ENCODE measurements at places on chromosomes 11 and 22.

GRCh38 chr11:36465449-36466163, 44.5 kb downstream of the TRAF6 start:
- no peak for DNase-seq

DNA sequence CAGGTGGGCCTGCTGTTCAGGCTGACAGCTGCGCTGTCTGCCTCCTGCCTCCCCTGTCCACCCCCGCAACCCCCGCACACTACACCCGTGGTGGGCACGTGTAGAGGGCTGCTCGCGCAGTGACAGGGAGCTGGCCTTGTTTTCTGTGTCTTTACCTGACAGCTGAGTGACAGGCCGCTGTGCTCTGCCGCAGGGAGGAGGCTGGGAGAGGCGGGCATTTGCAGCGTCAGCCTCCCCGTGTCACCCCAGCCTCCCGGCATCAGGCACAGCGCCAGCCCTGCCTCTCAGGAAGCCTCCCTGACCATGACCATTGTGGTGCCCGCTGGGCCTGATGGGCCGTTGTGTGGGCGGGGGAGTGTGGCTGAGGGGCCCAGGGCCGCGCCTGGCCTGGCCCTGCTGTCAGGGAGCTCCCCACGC, 32.0 kb upstream of the RELT start:
- no peak for DNase-seq

DNA sequence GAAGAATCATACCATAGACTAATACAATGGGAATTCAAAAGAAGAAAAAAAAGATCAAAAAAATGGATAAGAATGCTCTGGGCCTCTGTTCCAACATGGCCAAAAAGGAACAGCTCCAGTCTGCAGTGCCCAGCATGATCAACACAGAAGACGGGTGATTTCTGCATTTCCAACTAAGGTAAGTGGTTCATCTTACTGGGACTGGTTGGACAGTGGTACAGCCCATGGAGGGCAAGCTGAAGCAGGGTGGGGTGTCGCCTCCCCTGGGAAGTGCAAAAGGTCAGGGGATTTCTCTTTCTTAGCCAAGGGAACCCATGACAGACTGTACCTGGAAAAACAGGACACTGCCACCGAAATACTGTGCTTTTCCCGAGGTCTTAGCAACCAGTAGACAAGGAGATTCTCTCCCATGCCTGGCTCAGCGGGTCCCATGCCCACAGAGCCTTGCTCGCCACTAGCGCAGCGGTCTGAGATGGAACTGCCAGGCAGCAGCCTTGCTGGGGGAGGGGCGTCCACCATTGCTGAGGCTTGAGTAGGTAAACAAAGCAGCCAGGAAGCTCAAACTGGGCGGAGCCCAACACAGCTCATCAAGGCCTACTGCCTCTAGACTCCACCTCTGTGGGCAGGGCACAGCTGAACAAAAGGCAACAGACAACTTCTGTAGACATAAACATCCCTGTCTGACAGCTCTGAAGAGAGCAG, 428.4 kb downstream of the MN1 start:
- DNase-seq: no peak

- peak; percentile 78 for DNase-seq
Observed at GRCh38 chr11:126284829-126285228, 1.9 kb downstream of the TIRAP start.

GRCh38 chr11:117606790-117607189, 190.2 kb downstream of the DSCAML1 start:
- DNase-seq: no peak

DNA sequence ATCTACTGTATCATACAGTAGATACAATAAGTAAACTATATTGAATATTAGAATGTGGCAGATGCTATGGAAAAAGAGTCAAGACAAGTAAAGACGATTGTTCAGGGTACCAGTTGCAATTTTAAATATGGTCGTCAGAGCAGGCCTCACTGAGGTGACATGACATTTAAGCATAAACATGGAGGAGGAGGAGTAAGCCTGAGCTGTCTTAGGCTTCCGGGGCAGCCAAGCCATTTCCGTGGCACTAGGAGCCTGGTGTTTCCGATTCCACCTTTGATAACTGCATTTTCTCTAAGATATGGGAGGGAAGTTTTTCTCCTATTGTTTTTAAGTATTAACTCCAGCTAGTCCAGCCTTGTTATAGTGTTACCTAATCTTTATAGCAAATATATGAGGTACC, 14.5 kb downstream of the PIK3IP1 start:
- DNase-seq: no peak

DNA sequence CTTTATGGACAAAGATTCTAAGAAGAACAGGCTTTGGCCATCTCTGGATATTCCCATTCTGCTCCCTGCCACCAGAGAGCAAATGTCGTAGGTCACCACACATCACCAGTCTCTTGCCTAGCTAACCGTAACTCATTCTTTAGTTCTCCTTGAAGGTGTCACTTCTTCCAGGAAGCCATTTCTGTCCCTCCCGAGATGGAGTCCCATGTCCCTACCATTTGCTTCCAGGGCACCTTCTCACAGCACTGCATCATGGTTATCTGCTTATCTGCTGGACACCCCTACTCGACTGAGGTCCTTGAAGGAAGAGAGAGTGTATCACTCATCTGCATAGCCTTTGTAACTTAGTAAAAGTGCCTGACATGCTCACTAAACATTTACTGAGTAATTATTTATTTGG, 47.6 kb downstream of the FAM83F start:
- DNase-seq: no peak

DNA sequence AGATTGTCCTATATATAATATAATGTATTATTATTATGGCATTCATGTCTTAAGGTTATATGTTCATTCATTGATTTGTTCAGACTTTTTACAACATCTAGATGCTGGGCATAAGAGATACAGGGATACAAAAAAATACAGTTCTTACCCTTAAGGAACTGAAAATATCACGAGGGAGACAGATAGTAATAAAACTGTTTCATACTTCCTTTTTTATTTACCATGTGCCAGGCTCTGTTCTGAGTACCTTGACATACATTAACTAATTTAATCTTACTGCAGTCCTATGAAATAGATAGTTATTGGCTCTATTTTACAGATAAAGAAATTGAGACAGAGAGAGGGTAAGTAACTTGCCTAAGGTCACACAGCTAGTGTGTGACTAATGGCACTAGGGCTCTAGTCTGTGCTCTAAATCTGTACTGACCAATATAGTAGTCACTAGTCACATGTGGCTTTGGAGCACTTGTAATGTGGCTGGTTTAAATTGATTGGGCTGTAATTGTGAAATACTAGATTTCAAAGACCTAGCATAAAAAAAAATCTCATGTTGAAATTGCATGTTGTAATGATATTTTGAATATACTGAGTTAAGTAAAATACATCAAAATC, 21.3 kb downstream of the TRIM44 start:
- no peak for DNase-seq

DNA sequence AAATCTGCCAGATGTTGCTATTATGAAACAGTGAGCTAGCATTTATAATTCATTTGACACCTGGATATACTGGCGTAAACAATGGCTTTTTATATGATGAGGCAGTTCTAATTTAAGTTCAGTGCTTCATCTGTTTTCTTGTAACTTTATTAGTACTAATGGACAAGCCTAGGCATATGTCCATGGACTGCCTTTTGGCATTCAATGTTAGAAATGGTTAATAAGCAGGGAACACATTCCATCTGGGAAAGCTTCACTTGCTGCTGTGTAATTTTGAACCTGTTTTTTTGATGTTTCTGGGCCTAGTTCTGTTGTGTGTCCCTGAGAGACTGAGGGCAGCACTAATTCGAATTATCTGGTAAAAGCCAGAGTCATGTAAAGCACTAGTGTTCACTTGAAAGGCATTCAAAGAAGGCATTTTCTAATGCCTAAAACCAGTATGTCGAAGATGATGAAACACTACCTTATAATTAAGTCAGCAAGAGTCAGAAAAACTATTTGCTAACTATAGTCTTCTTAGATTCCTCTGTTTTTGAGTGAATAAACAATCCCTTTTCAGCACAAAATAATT, 138.5 kb downstream of the SWAP70 start:
- peak; percentile 98 for DNase-seq

- DNase-seq: no peak
Observed at GRCh38 chr22:43449205-43449830, 37.5 kb downstream of the MPPED1 start.

GRCh38 chr11:12625438-12626071, 48.7 kb upstream of the TEAD1 start:
- DNase-seq: peak; percentile 23

DNA sequence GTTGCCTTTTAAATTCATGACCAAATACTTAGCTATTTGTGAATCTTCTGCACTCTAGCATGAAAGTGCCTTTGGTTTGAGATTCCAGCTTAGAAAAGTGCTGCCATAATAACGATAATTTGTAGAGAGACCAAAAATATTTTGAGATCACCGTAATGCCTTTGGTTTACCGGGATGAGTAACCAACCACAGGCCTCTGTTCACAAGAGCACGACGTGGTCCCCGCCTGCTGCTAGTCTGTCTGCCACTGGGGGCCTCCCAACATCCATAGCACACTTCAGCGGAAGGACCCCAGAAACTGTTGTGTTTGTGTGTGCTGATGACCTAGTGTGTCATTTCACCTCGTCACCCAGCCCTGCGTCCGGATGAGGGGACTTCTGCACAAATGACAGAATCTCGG, 67.0 kb upstream of the RASSF10 start:
- DNase-seq: no peak

DNA sequence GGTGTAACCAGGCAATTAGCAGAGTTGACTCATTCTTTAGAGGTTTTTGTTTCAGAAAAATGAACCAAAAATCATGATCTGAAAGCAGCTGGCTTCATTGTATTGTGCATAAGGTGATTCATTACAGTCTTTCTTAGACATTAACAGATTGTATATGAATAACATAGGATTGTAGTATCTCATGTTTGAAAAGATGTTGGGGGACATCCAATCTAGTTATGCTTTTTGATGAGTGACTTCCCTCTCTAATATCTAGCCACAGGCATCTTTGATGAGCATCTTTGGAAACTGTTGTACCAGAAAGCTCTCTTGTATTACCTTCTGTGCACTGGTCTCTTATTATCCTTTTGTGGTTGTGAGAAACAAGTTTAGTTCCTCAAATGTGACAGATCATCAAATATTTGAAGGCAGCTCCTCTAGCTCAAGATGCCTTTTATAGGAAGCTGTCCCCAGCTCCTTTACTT, 8.3 kb downstream of the GRK3 start:
- DNase-seq: no peak

DNA sequence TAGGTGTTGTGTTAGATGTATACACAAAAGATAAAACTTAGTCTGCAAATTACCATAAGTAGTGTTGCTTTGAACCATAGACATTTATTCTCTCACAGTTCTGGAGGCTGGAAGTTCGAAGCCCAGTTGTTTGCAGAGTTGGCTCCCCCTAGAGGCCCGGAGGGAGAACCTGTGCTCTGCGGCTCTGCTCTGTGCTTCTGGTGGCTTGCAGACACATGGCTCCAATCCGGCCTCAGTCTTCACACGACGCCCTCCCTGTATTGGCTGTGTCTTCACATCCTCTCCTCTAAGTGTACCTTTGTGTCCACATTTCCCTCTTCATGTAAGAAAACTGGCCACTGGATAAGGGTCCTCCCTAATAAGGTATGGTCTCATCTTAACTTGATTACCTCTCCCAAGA, 128.4 kb downstream of the OPCML start:
- DNase-seq: no peak

DNA sequence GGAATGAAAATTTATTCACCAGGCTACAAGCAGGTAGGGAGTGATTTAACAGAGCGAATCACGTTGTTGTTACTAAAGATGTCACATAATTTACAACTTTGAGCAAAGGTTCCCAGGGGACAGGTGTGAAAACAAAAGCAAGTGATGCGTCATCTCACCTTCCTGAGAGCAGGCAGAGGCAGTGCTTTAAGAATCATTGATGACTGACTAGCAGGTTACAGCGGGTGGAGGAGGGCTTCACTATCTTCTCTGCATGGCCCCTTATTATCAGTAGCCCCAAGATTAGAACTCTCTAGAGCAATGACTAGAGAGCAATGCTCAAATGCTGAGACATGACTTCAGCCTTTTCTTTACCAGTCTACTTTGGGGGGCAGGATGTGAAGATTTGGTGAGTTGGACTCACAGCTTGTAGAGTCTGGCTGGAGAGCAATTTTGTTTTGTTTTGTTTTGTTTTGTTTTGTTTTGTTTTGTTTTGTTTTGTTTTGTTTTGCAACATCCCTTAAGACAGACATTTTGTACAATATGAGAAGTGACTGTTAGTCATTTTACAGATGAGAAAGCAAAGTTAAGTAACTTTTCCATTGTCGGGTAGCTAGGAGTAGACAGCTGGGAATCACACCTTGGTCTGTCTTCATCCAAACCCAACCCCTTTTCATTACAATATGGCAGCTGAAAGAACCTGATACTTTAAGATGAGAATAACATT, 84.8 kb downstream of the SLC1A2 start:
- no peak for DNase-seq

GRCh38 chr11:27777033-27777432, 76.8 kb upstream of the BDNF start:
- no peak for DNase-seq

DNA sequence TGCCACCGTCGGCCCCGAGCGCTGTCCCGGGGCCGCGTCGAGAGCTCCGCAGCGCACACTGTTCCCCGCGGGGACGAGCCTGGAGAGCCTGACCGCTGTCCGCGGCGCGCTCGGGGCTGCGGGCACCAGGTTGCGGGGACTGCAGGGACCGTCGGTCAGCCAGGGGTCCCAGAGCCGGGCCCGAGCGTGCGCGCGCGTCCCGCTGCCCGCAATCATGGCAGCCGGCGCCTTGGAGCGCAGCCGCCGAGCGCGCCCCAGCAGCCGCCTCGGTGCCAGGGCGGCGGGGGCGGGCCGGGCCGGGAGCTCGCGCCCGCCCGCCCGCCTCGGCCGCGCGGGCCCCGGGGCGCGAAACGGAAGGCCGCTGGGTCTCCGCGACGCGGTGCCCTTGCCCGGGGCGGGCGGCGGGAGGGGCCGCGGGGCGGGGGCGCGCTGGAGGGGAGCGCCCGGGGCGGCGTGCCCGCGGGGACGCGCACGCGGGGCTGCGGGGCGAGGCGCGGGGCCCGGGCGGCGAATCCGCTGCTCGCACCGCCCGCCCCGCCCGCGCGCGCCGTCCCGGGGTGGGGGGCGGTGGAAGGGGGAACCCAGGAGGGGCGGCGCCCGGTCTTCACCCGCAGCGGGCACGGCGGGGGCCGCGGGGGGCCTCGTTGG, 79.4 kb upstream of the PPARA start:
- no peak for DNase-seq

DNA sequence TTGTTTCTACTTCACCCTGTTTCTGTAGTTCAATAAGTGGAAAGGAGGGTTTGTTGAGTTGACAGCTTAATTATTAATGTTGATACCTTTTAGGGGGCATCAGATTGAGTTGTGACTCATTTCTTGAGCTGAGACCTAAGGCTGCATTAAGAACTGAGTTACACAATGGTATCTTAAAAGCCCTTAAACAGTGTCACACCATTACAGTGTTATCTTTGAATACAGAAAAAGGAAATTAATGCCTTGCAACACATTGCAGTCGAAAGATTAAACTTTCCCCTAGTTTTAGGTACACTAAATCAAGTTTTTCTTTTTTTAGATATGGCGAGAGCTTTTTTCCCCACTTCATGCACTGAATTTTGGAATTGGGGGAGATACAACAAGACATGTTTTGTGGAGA, 16.7 kb downstream of the PAFAH1B2 start:
- no peak for DNase-seq
